ENCODE measurements at places on chromosomes 1 and 21.

GRCh38 chr21:36532769-36533467 is 53.0 kb upstream of the CLDN14 start:
- ATAC-seq, result no peak

GRCh38 chr1:47578721-47579419 is 141.0 kb downstream of the FOXD2 start:
- ATAC-seq, result no peak

DNA sequence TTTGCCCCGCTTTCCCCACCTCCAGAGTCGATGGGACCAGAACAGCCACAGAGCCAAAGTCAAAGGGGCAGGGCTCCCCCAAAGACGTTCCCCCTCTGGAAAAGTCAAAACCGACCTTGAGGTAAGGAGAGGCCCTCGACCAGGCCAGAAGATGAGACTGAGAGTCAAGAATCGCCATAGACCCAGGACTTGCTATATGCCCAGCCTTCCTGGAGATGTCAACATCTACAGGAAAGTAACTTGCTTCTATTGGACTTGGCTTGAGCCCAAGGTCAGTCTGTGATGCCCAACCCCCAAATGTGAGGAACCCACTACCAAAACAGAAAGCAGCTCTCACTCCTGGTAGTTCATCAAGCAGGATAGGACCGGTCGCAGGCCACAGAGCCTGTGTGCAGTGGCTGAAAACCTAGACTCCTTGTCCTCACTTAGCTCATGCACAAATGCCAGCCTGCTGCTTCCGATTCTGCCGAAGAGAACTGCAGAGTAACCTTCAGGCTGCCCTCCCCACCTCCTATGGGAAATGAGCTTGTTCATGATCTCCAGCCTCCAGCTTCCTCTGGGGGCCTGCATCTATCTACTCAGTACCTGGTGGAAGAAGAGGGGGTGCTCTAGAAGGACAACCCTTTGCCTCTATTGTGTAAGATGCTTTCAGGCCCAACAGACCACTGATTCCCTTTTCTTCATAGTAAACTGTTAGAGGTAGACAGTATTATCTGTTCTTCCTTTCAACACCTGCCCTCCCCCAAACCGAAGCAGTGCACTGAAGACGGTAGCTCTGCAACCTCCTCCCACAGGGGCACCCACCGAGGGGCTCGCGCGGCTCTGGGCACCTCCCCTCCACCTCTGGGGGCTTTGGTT is 1.4 kb downstream of the ACOT7 start:
- no peak for ATAC-seq

DNA sequence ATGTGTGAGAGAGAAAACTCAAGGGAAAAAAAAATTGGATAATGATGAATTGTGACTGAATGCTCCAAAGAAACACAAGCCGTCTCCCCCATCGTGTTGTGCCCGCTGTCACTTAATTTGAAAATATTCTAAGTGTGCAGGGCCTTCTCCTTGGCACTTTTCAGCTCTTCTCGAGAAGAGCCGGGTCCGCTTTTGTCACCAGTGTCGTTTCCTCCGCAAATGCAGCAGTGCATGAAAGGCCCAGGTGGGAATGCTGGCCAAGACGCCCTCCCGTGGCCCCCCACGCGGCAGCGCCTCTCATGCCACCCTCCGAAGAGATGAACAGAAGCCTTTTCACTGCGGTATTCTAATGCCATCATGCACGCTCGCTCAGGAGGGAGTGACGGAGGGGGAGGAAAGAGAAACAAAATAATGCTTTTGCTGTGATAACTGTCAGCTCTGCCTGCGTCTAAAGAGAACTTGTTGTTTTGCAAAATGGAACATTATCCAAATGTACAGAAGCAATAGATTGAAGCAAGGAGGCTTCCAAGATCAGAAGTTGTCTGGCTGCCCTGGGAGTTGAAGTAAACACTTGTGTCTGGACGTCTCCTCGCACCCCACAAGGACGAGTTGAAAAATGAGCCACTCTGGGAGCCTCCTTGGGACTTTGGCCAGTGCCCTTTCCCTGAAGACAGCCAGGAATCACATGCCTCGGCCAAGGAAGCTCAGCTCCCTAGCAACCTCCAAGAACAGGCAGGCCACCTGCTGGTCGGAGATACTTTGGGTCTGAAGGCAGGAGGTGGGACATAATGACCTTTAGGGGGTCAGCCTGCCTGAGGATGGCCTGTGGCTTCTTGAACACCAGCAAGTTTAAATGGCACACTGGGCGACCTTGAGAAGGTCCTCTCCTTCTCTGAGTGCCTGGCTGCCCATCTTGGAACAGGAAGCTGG is 166.1 kb upstream of the ZC3H12A start:
- no peak for ATAC-seq

DNA sequence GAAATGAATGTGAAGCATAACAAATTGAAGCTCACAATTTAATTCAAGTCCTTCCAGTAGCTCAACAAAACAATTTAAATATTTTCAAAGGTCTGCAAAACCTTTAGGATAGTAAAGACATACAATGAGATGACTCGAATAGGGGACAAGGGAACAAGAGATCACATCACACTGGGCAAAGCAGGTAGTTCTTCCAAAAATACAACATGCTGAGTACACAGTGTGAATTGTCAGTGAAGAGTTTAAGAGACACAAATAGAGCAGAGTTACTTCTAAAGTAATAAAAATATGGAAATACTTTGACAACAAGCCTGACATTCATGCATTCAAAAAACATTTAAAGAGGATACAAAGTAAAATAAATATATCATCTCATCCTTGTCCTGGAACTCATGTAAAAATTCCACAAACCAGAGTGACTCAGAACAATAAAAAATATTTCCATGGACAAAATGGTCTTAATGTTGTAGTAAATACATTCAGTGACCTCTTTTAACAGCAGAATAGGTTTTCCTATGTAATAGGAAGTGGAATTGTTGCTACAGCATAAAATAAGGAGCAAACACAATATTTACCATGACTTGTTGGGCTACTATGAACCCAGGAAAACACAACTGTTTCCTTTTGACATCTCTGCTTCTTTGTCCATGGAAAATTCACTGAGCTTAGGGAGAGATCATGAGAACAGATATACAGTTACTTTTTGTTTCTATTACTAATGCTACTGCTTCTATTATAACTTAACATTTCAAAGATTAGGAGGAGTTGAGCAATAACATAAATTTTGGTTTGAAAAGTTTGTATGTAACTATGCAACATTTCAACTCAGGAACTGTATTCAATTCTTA is 83.7 kb upstream of the BCL10 start:
- ATAC-seq, result no peak

DNA sequence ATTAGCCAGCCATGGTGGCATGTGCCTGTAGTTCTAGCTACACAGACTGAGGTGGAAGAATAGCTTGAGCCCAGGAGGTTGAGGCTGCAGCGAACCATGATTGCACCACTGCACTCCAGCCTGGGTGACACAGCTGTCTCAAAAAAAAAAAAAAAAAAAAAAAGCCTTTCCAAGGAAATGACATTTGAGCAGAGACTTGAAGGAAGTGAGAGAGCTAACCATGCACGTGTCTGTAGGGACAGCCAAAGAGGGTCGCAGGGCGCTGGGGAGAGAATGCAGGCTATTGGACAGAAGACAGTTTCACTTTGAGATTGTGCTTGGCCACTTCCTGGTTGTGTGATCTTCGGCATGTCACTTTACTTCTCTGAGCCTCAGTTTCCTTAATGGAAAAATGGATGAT is 6.8 kb downstream of the HCRTR1 start:
- no peak for ATAC-seq

GRCh38 chr1:221937155-221937953 is 195.5 kb upstream of the DUSP10 start:
- ATAC-seq, result no peak

- no peak for ATAC-seq
Observed at GRCh38 chr1:156804572-156805243, 11.9 kb downstream of the SH2D2A start.

- ATAC-seq, result no peak
Observed at GRCh38 chr1:161324020-161324419, 9.8 kb downstream of the SDHC start.

DNA sequence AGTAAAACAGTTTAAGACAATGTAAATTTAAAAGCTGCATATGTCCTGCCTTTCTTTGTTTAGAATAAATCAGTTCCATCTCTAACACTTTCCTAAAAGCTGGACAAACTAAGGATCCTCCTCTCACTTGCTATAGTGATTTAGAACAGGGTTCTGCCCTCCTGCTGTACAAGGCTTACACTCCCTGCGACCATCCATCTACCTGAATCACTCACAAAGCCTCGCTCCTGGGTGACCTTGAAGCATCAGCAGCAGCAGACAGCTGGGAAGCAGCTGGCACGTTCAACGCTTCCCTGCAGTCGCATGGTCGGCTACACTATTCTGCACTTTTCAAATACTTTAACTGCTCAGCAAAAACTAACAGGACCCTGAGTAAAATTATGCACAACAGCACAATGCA is 128.0 kb downstream of the NTPCR start:
- no peak for ATAC-seq

DNA sequence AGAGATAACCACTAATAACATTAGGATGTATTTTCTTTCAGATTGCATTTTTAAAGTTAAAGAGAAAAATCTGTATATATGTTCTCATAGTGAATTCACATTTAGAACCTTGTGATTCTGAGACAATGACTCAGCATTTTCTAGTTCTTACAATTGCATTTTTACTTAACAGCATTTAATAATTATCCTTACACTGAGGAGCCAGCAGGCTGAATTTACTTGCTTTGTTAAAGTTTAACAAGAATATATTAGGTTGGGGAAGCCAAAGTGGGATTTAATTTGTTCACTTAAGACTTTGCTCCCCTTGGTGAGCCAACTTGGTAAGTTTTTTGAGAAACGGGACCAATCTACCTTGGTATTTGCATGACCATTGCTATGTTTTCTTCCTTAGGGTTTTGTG is 4.5 kb downstream of the PATJ start:
- no peak for ATAC-seq

DNA sequence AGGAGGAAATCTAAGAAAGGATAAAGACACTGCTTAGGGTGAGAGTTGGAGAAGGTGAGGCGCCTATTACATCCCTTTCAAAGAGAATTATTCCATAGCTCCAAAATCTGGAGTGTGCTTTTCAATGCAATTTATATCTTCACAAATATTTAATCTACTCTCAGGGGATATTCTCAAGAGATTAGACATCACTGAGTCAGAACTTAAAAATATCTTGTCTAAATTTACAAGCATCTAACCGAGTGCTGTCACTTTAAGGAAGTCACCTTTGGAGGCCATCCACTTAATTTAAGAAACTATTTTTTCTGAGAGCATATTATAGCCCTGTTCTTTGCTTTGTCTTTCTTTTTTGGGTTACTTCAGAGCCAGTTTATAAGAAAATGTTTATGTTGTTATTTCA is 134.6 kb downstream of the TNFSF18 start:
- ATAC-seq, result no peak

DNA sequence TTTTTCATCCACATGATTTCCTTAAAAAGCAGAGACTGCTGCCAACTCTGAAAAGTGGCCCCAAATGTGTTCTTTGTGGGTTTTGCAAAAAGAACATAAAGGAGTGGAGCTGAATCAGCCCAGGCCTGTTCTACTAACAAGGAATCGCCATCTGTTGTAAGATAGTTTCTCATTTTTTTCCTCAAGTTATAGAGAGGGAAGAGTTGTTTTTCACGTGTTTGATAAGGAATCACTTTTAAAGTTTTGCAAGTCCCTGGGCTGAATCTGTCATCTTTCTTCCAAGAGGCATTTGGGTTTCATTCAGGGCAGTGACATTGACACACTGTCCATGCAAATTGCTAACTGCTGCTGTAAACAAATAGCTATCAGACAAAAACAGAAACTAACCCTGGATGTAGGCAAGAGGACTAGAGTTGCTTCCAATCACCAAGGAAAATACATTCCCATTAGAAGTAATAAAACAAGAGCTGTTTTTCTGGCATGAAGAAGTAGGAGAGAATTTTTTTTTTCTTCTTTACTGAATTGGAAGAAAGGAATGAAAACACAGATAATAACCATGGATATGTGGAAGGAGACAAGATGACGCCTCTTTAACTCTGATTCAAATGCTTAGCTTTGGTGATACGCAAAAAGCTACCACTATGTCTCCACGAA is 58.8 kb upstream of the TBX15 start:
- ATAC-seq, result no peak

Data from activated CD4-positive, CD25-positive, alpha-beta regulatory T cell treated with anti-CD3 and anti-CD28 coated beads, Interleukin-2, amount 50 U/mL, for 24 hours (primary cell).